SK-N-MC (cell line): ENCODE measurements at places on chromosomes 5 and 9.

DNA sequence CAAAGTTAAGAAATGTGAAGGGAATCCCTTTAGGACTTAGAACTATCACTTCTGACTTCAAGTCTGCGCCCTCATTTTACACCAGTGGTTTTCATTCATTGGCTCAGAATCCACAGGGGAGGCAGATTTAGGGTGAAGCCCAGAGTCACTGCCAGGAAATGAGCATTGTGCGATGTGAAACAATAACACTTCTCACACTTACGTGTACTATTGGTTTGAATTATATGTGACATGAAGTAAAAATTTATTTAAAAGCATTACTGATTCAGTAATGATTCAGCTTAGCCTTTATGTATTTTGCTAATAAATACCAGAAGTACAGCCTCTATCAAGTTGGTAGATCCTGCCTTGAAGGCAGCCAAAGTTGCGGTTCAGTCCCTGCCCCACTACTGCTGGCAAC lies 98.6 kb downstream of the PAM start:
- no peak for DNase-seq

DNA sequence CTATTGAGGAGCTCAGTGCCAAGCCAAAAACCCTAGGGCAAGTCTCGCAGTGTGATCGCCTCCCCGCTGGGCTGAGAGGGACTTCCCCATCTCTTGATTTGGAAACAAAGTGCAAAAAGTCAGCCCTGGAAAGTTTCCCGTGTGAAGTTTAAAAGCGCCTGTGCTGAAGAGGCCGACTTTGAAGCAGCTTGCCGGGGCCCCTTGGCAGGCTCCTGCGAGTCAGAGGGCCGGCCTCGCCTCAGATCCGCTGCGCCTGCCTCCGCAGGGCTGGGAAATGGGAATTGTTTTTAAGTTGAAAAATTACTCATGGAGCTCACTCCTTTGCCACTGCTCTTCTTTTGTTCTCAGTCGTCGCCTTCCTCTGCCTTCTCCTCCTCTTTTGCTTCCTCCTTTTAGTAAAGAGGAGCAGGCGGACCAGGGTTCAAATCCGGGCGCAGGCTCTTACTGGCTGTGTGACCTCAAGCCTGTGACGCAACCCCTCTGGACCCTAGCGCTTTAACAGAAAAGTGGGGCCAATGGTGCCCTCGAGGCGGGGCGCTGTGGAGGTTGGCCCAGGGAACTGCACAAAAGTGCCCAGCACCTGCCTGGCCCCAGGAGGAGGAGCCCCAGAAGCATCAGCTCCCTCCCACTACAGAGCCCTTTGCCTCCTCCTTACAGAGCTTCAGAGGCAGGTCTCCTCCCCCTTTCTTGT lies 14.7 kb upstream of the LHX2 start:
- no peak for DNase-seq

GRCh38 chr9:21385131-21385670 lies at the start of gene IFNA2:
Gene IFNA2 (minus strand): TSS chr9:21385398. CDS start chr9:21385329, 69 bp downstream.
- no peak for DNase-seq

- no peak for DNase-seq
These were observed at the start of gene MYORG for GRCh38 chr9:34376596-34377403. Gene MYORG (minus strand): TSS chr9:34376898. CDS start chr9:34372943, 3,955 bp downstream.

DNA sequence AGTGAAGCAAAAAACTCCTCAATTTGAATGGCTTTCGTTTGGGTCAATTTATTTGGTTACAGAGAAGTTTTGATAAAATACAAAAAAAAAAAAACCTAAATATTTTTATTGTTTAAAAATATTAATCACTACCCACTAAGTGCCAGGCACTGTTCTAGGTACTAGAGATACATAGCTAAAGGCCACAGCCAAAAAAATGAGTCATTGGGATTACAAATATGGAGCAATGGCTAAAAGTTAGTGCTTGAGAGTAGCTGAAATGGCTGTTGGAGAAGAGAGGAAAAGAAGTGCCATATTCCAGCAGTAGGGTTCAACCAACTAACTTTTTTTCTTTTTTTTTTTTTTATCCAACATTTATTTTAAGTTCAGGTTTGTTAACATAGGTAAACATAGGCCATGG lies 130.1 kb upstream of the PTGER4 start:
- DNase-seq = no peak

GRCh38 chr5:127967323-127967982 lies 116.1 kb upstream of the SLC12A2 start:
- DNase-seq = no peak

DNA sequence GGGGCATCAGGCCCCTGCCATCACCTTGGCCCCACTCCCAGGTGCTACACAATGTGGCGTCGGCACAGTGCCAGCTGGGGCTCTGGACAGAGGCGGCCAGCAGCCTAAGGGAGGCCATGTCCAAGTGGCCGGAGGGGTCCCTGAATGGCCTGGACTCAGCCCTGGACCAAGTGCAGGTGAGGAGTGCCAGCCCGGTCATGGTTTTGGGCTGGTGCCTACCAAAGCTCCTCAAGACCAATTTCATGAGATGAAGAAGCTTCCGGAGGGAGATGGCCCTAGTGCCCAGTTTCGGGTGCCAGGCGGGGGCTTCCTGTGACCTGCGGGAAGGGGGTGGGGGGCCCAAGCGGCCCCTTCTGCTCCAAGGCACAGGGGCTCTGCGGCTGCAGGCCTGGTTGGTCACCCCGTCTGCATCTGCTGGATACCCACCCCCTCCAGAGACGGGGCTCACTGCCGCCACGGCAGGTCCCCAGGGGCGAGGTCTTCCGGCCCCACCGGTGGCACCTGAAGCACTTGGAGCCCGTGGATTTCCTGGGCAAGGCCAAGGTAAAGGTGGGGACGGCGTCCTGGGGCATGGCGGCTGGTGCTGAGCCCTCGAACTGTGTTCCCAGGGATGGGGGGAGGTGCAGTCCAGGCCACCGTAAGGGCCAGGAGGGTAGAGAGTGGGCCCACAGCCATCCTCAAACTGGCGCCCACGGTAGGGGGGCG lies 5.8 kb downstream of the NOXA1 start:
- DNase-seq = no peak

GRCh38 chr5:143116814-143117213 lies 286.7 kb downstream of the NR3C1 start:
- DNase-seq = no peak

- no peak for DNase-seq
These were observed 181.5 kb upstream of the OTULINL start for GRCh38 chr5:14400085-14400484.

GRCh38 chr5:142597546-142598337 lies 88.1 kb downstream of the FGF1 start:
- DNase-seq = no peak

- no peak for DNase-seq
These were observed 36.3 kb upstream of the AKNA start for GRCh38 chr9:114424126-114424525.

GRCh38 chr9:112885324-112885723 lies 5.4 kb downstream of the SLC46A2 start:
- no peak for DNase-seq

- DNase-seq = no peak
These were observed 84.5 kb upstream of the CTNNA1 start for GRCh38 chr5:138668451-138669380.

DNA sequence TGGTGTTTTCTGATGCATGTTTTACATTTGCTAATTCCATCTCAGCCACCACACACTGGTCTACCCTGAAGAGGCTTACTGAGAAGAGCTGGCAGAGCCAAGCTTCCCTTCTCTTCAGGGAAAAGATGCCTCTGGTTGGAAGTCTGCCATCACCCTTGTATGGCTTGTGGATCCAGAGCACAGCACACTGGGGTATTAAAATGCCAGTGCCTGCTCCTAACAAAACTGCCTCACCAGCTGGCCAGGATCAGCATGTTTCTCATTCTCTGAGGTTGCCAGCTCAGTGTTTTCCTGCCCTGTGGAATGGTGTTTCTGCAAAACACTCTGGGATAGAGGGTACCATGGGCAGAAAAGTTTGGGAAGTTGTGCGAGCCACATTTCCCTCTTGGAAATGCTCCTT lies 31.6 kb upstream of the ZNF618 start:
- no peak for DNase-seq

GRCh38 chr5:175880797-175881312 lies 9.5 kb downstream of the CPLX2 start:
- no peak for DNase-seq

DNA sequence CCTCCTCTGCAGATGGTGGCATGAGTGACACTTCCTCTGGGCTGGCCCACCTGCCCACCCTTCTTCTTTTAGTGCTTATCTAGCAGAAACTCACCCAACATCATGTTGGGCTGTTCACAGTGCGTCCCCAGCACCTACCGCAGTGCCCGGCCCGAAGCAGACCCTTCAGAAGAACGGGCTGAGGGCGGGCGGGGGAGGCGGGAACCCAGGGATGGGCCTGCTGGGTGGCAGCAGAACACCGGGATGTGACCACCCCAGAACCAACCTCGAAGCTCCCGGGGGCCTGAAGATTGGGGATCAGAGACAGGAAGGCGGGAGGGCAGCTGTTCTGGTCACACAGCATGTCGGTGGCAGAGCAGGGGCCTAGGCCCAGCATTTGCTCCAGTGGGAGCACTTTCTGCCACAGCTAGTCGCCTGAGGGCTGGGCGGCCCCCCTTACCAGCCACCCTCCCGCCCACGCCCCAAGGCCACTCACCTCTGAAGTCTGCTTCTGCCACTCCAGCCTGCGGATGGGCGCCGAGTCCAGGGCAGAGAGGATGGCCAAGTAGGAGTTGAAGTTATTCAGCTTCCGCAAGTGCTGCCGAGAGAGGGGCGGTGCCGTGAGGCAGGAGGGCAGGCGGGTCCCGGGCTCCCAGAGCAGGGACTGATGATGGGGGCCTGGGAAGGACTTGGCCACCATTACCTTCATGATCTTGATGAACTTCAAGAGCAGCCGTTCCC lies 38.7 kb downstream of the PRRT1B start:
- no peak for DNase-seq

- DNase-seq = no peak
These were observed 30.9 kb downstream of the S1PR3 start for GRCh38 chr9:89022001-89022759.

DNA sequence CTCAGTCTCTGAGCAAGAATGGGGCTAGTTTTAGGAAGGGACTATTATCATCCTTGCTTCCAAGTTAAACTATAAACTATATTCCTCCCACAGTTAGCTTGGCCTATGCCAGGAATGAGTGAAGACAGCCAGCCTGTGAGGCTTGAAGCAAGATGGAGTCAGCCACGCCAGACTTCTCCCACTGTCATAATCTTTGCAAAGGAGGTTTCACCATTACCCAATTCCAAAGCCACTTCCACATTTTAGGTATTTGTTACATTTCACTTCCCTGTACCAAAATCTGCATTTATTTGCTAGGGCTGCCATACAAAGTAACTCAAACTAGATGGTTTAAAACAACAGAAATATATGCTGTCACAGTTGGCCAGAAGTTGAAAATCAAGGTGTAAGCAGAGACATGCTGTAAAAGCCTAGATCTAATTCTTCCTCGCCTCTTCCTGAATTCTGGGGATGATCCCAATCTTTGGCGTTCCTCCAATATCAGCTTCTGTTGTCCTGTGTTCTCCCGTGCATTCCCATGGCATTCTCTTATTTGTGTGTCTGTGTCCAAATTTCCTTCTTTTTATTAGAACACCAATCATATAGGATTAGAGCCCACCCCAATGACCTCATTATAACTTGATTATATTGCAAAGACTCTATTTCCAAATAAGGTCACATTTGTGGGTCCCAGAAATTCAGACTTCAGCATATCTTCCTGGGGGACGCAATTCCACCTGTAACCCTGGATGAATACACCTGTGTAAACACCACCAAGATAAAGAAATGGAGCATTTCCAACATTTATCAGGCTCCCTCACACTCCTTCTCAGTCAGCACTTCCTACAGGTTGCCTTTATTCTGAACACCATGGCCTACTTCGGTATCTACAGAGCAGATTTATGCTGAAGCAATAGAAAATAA lies 126.8 kb downstream of the GCNT1 start:
- no peak for DNase-seq

GRCh38 chr5:133200256-133200655 lies 148.4 kb downstream of the HSPA4 start:
- DNase-seq = no peak

GRCh38 chr5:75681125-75681830 lies 36.0 kb downstream of the POC5 start:
- peak; percentile 39 for DNase-seq

DNA sequence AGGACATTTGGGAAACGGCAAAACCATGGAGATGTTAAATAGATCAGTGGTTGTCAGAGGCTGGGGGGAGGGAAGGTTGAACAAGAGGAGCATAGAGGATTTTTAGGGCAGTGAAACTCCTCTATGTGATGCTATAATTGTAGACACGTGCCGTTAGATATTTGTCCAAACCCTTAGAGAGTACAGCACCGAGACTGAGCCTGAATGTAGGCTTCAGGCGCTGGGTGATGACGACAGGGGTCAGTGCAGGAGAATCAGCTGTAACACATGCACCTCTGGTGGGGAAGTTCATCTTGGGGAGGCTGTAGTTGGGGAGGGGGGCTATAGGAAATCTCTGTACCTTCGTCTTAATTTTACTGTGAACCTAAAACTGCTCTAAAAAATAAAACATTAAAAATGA lies 22.2 kb upstream of the CLPTM1L start:
- DNase-seq = no peak

DNA sequence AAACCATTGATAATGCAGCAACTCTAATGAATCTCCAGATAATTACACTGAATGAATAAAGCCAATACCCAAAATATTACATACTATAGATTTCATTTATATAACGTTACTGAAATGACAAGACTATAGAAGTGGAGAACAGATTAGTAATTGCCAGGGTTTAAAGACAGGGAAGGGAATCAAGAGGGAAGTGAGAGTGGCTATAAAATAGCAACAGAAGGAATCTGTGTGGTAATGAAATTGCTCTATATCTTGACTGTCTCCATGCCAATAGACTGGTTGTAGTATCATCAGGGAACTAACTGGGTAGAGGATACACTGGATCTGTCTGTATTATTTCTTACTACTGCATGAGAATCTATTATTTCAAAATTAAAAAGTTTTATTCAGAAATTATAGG lies 396.5 kb upstream of the RPS23 start:
- no peak for DNase-seq

- no peak for DNase-seq
These were observed 180.1 kb downstream of the MACROH2A1 start for GRCh38 chr5:135218790-135219568.

DNA sequence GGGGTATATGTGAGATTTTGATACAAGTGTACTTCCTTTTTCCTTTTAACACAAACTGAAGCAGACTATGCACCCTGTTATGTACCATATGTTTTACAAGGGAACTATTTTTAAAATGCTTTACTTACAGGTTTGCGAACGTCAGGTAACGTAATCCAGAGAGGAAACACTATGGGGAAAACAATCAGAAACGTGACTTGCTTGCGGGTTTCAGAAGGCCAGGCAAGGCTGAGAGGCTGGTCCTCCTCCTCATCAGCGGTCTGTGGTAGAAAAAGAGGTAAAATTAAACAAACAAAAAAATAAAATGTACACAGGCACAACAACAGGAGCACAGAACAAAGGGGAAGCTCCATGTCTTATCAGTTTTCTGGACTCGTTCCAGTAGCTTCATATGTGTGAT lies 141.2 kb downstream of the ACER2 start:
- no peak for DNase-seq

GRCh38 chr9:4774209-4774608 lies 18.5 kb upstream of the RCL1 start:
- no peak for DNase-seq
